Tibial nerve (tissue), 4 donors: ENCODE measurements at places on chromosomes 7 and 10. TPM values are rescaled to one million over a fixed set of nuclear protein-coding genes. Genes with fewer than 3 reads are reported as not detected.

- no peak for DNase-seq
Observed at GRCh38 chr7:108777966-108778365, 208.3 kb downstream of the DNAJB9 start.

GRCh38 chr7:122136078-122136477, 8.0 kb downstream of the AASS start:
- DNase-seq: no peak

DNA sequence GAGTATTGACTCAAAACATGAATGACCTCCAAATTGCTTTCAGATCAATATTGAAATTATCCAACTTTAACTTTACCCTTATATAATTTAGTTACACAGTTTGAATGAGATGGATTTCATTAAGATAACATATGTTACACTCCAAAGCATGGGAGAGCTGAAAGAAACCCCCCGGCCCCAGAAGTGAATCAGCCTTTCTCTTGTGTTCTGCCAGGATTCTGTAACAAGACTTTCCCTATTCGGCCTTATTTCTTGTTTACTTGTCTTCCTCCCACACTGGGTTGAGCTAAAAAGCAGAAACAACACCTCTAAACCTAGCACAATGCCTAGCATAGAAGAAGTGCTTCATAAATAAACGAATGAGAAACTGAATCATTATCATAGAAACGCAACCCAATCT, 224.8 kb downstream of the ADAM12 start:
- no peak for DNase-seq

GRCh38 chr10:103696411-103697145, 158.8 kb downstream of the SH3PXD2A start:
- no peak for DNase-seq

DNA sequence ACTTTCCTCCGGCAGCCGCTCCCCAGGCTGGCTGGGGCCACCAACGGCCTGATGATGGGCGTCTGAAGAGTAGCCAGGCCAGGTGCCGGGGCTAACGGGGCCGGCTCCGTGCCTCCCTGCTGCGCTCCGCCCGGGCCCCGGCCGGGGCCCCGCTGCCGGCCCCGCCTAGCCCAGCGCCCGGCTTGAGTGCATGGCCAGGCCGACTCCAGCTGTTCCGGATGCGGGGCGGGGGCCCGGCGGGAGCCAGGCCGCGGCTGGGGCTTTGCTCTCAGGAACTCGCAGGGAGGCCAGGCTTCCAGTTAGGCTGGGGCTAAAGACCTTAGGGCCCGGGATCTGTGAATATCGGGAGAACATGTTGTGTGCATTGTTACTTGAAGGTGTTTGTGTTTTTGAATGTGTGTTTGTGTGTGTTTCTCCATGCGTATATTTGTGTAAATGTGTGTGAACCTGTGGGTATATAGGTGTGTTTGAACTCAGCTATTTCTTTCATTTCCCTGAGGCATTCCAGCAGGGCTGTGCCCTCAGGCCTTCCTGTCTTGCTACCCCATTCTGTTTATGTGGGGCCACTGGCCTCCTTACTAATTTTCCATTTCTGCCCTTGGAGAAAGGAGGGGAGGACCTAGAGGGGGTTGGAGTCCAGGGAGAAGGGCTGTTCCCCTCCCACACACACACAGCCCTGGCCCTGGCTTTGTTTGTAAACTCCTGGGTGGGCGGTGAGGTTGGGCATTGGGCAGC, 1.1 kb upstream of the LBX1 start:
- DNase-seq: no peak

- DNase-seq: no peak
Observed at GRCh38 chr10:121340271-121340831, 257.9 kb downstream of the FGFR2 start.

- no peak for DNase-seq
Observed at GRCh38 chr7:40549372-40550039, 414.7 kb downstream of the SUGCT start.

DNA sequence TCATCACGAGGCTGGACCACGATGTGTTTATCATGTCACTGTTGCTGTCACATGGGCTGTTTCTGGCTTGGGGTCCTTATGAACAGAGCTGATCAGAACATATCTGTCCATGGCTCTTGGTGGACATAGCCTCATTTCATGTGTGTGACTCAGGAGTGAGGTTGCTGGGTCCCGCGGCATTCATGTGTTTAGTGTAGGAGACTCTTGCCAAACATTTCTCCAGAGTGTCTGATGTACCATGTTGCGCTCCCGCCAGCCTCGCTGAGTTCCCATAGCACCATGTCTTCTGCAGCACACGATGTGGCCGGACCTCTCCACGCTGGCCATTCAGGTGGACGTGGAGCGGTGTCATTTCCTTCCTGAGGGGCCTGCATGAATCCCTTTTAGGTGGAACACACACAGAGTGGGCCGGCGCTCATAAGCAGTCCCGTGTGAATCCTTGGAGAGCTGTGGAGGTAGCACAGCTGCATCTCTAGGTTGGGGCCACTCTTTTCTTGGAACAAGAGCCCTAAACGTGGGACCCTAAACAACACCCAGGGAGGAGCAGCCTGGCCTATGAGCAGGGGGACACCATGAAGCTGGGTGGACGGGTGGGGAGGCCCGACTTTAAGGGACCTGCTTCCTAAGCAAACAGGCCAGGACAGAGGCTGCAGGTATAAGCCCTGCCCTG, 134.6 kb downstream of the LHPP start:
- DNase-seq: no peak

- no peak for DNase-seq
Observed at GRCh38 chr7:80287400-80288174, 153.0 kb downstream of the GNAI1 start.

- no peak for DNase-seq
Observed at GRCh38 chr10:96341219-96342182, 17.3 kb downstream of the OPALIN start.

The NEURL1 gene
- total RNA-seq: not detected
